GM12892 (cell line): ENCODE measurements at places on chromosomes 11 and 22.

DNA sequence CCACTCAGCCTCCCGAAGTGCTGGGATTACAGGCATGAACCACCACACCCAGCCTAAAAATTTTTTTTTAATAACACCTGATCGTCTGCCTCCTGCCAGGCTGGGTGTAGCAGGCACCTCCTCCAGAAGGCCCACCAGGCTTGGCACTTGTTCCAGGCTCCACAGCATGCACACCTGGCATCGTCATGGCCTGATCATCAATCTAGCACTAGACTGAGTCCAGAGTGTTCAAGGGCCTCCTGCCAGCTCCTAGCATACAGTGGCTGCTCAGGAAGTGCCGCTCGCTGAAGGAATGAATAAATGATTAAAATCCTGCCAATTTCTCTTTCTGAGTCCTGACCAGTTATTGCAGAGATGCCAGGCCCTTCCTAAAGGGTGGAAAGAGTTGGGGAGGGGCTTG is 3.5 kb upstream of the PDGFB start:
- DNase-seq: no peak

DNA sequence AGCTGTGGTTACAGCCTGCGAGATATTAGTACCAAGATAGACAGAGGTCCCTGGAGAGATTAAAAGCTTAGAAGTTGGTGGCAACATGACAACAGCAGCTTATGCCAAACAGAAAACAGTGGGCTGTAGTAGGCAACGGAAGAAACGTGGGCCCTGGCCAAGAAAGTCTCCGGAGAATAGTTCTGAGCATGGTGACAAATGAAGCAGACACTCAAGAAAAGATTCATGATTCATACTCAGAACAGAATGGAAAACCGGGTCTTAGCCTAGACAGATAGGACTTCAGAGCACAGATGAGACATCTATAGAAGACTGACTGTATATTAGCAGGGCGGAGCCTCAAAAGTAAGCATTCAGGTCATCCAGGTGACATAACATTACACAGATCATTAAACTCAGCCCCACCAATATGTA is 727.4 kb downstream of the ETS1 start:
- DNase-seq: no peak

- no peak for DNase-seq
These were observed 96.6 kb downstream of the MPPED2 start for GRCh38 chr11:30489511-30489910.

DNA sequence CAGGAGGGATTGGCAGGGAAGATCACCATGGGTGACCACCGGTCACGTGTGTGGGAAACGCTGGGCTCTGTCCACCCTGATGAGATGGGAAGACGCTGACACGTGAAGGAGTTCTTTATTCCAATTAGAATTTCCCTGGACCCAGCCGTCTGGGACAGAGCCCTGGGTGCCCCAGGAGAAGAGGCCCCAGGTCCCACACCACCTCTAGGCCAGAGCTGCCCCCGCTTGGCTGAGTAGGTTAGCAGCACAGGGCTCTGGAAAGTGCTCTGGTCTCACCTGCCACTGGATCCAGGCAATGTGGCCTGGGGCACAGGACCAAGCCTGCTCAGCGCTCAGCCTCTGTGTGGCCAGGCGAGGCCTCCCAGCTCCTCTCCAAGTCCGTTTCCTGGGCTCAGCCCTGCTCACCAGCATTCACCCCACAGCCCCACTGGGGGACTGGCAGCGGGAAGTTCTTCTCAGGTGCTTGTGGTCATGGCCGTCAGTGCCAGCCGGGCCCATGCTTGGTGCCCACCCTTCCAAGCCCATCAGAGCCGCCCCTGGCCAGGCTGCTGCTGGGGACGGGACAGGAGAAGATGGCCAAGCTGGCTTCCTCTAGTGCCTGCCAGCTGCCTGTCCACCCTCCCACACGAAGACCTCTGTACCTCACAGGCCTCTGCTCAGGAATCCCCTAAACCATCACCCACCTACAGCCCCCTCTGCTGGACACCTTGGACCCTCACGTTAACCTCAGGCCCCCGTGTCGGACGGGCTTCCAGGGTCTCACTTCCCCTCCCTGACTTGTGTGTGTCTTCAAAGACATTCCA is 62.5 kb upstream of the FGF3 start:
- no peak for DNase-seq

DNA sequence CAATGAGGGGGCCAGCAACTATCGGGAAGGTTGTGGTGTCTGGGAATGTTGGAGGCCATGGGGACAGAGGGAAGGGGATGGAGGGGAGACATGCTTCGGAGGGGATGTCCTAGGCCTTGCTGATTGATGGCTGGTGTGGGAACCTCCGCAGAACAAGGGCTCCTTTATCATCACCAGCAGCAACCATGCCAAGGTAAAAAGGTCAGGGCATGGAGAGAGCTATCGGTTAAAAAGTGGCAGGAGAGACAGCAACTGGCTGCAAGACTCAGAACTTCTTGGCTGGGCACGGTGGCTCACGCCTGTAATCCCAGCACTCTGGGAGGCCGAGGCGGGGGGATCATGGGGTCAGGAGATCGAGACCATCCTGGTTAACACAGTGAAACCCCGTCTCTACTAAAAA is 3.0 kb downstream of the GSTT4 start:
- DNase-seq: no peak

DNA sequence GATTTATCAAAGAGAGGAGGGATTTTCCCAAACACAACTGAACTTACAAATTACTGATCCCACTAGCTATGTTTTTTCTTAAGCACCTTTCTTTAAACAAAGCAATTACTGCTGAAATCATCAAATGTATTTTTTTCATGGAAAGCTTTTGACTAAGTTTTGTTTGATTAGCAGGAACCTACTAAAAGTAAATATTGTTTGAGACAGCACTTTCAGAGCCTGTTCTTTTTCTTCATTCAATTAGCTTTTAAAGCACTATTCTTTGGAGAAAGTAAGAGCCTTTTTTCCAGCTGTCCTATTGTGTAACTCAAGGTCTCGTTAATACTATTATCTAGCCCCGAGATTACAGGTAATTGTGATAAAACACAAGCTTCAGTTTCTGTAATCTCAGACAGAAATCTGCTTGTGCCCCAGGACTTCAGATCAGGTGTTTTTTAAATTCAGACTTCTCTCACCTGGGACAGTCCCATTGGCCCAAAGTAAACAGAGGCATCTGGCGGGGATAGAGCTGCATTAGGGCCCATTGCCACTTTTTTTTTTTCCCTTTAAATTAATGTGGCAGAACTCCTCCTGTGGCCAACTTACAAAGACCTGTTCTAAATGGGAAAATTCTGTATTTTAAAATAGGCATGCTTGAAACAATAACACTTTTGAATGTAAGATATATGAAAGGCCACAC is 11.0 kb downstream of the CSTPP1 start:
- no peak for DNase-seq

DNA sequence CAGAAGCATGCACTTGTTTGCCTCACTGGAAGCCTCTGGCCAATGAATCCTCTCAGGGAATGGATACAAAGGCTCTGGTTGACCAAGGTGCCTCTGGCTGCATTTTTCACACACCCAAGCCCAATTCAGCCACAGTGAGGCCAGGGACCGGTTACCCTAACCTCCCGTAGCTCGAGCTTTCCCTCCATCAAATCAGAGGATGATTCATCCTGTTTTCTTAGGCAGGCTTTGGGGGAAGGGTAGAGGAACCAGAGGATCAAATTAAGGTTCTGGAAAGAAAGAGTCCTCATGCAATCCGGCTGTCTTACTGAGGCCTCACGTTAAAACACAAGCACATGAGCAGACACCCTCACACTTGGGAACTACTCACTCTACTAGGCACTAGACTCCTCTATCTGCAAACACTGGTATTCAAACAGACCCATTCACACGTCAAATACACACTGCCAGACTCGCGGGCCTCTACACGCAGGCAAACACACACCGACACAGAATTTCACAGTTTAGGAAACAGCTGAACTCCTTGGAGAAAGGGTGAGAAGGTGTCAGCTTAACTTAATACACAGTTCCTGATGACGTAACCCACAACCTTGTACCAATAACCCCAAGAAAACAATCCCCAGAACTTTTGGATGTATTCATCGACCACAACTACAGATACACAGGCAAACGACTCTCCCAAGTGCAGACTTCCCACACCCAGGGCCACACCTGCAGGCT is 12.4 kb downstream of the NRXN2 start:
- DNase-seq: no peak
